ENCODE measurements at places on chromosomes 4 and X. TPM values are rescaled to one million over a fixed set of nuclear protein-coding genes. Genes with fewer than 3 reads are reported as not detected.

GRCh38 chr4:189060104-189060503, 880.6 kb upstream of the FRG1 start:
- DNase-seq, result no peak

TMSB15A gene
- 1.9 TPM for total RNA-seq

- DNase-seq, result no peak
Observed at GRCh38 chr4:31334086-31334910, 614.1 kb downstream of the PCDH7 start.

DNA sequence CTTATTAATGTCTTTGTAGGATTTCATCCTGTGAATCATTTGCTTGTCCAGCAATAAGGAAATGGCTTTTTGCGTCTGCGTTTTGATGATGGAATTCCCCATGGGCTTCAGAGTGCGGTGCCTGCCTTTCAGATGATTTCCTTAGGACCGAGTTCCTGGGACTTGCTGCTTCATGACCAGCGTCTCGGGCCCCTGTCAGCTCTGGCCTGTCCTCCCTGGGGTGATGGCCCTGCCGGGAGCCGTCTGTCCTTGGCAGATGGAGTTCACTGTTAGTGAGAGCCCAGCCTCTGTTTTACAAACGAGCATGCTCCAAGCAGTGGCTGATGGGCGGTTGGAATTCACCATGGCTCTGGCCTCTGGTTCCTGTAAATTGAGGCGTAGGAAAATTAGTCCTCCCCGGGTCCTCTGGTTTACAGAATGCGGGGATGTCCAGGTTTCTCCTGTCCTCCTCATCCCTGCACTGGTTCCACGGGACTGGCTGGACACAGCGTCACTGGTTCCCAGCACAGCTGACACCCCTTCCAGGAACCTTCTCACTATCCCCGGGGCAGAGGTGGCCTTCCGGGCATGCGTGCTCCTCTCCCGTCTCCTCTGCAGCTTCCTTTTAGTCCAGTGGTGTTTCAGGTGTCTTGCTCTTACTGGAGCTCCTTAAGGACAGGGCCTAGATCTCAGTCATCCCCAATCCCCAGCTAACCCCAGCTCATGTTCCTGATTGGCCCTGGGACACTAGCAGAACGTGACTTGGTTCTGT, 34.9 kb downstream of the TBC1D14 start:
- no peak for DNase-seq

DNA sequence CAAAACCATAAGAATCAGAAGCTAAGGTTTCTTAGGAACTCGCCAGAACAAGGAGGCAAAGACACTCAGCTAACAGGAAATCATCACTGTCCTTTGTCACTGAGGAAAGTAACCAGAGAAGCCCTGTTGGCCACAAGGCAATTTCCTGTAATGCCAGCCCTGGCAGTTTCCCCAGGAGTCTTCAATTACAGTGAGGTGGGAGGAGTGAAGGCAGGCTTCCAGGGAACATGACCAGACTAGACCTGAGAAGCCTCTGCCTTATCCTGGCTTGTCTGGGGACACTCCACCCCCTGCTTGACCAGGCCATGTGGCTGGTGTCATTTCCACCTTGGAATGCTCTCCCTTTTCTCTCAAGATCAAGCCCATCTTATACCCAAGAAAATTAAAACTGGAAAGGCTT, 125.3 kb downstream of the COL4A6 start:
- no peak for DNase-seq

DNA sequence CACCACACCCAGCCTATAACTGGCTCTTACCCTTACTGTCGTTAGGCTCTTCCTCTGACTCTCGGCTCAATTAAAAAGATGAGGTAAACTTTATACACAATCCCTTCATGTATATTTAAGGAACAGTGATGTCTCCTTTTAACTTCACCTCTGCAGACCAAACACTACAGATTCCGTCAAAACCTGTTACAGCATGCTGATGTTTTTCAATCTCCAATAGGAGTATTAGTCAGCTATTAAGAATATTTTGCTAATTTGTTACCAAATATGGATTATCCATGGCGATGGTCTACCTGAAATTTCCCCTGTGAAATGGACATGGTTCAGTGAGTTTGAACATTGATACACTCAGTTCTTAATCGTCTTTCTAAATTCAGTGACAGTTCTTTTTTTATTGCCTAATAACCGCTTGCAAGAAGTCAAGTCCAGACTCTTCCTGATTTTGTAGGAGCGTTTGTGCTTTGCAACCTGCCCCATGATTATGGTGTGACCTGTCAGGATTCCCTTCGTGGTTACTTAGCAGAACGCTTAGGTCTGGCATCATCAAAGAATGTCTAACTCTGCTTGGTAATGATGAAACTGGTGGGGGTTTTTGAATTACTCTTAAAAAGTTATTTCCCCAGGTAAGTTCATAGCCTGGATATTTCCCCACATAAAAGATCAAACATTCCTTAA, 72.2 kb upstream of the STOX2 start:
- no peak for DNase-seq

DNA sequence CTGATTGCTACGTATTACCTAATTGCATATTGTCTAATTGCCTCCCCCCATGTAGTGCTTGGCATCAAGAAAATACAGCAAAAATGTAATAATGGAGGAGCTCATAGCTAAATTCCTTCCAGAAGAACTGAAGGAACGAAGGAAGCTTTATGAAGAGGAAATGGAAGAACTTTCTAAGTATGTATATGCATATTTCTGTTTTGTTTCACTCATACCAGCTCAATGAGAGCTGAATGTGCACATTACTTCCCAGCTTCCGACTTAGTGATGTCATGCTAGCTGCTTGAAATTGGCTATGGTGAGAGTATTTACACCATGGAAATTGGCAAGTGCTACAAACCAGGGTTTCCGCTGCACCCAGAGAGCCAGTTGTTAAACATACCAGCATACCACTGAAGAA, 34.7 kb downstream of the LONRF3 start:
- no peak for DNase-seq

DSPP gene
- not detected for total RNA-seq

SSX3 gene
- total RNA-seq, result not detected

DNA sequence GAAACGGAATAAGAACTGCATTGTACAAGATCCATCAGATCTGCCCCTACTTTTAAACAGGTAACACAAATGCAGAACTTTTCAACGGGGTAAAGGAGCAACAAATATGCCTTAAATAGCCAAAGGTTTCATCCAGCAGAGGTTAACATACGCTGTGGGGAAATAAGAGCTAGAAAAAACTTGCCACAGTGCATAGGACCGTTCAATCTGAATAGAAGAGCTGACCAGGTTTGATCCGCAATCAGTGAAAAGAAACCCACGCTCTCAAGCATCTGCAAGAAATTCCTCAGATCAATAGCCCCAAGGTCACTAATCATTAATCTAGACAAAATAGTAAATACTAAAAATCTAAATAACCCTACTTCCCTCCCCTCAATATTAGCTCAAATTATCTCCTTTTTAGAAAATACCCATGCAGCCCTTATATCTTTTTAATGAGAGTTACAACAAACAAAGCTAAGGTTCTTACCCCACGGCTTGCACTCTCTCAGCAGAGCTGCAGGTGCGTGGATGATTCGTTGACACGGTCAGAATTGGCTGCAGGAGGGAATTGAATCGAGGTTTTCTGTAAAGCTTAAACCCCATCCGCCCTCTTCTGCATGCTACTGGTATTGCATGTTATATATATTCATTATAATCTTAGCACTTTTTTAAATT, at the start of gene TLR10:
TSS of gene TLR10 (minus strand) at position 539 of the 657 bp plus-strand sequence. CDS start 7,400 bp downstream, outside the sequence.
- no peak for DNase-seq

TMEM33 gene
- 71.3 TPM for total RNA-seq

DNA sequence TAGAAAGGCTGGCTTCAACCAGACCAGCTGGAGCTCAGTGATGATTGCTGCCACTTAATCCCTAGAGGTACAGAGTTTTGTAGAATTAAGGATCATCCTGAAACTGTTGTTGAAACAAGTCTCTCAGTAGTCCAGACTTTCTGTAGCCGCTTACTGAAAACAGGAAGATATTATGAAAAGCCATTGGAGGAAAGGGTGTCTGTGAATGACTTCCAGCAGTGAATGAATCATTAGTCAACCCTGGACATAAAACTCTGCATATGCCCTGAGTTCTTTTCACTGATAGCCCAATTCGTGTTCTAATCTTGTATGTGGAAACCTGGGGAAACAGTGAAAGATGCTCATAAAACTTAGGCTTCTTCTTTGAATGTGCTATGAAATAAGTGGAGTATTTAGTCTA, 14.8 kb downstream of the HOPX start:
- no peak for DNase-seq

BEX5 gene
- total RNA-seq, result 5.8 TPM

RAB9A gene
- 31.7 TPM for total RNA-seq

DNA sequence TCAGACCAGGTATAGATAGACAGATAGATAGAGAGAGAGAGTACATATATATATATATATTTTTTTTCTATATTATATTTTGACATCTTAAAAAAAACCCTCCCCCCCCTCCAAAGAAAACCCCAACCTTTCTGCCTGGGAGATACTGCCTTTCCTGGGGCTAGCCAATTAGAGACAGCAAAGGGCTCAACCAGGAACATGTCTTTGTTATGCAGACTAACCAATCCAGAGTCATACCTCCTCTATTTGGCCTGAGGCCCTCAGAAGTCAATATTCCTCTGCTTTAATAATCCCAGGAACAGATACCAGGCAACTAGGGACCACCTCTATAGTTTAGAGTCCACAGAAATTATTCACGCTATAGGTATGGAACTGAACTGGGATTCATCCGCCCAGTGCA, 135.6 kb upstream of the MAD2L1 start:
- DNase-seq, result no peak

- DNase-seq, result no peak
Observed at GRCh38 chr4:141020801-141021261, 112.4 kb downstream of the RNF150 start.

DNA sequence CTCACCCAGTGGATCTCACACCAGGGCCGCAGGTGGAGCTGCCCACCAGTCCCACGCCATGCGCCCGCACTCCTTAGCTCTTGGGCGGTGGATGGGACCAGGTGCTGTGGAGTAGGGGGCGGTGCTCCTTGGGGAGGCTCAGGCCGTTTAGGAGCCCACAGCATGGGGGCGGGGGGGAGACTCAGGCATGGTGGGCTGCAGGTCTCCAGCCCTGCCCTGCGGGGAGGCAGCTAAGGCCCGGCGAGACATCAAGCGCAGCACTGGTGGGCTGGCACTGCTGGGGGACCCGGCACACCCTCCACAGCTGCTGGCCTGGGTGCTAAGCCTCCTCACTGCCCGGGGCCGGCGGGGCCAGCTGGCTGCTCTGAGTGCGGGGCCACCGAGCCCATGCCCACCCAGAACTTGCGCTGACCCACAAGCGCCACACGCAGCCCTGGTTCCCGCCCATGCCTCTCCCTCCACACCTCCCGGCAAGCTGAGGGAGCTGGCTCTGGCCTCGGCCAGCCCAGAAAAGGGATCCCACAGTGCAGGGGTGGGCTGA, 312.9 kb upstream of the GIMD1 start:
- no peak for DNase-seq

DNA sequence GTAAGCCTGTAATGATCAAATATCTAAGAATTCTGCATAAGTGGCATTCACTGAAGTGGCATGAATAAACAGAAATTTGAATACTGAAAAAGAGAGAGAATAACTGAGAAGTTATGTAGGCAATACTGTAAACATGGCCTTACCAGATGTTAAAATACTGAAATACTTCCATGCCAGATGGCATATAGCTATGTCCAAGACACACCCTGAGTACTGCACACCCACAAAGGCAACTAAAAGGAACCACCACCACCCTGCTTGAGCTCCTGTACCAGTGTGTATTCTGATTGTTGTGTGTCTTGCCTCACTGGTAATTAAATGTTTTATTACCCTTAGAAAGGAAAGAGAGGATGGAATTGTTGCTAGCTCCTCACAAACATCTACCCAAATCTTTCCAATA, 192.1 kb downstream of the ADAMTS3 start:
- DNase-seq, result no peak

FTHL17 gene
- not detected for total RNA-seq

PKD2 gene
- total RNA-seq, result 37.8 TPM

HTR2C gene
- not detected for total RNA-seq

DNA sequence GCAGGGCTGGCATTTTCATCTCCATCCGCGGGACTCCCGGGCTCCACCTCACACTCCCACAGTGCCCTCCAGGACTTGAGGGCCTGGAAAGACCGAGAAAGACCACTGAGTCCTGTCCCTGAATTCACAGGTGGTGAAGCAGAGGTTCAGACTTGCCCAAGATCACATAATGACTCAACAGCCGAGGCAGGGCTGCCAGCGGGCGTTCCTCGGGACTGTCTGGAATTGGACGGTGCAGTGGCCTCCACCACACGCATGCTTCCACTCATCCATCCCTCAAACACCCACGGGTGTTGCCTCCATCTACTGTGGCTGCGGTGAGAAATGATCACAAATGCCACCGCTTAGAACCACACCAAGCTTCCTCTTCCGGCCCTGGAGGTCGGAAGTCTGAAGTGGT, 6.9 kb upstream of the ADRA2C start:
- no peak for DNase-seq

- no peak for DNase-seq
Observed at GRCh38 chrX:11528623-11529022, 137.1 kb downstream of the ARHGAP6 start.

DNA sequence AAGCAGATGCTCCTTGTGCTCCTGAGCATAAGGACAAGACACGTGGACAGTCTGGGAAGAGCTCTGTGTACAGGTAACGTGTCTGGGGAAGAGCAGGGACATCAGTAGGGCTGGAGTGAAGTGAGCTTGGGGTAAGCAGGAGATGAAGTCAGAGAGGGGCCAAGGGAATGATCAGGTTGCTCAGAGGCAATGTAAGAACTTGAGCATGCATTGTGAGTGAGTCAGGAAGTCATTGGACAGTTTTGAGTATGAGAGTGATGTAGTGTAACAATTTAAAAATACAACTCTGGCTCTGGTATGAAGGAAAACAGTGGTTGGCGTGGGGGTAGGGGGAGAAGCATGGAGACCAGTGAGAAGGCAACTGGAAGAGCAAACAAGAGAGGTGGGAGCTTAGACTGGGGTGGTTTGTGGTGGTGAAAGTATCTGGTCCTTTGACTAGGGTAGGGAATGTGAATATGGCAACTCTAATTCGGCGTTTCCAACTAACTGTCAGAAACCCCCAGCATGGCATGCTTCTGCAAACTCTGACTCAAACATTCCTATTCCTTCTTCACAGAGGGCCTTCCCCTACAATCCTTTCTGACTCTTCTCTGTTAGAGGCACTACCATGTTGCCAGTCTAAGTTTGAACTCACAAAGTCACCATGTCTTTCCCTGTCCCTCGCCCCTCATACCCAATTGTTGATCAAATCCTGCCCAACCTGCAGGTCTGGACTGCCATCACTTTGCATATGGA, 57.2 kb downstream of the STBD1 start:
- no peak for DNase-seq

NPNT gene
- total RNA-seq, result 263 TPM

DNA sequence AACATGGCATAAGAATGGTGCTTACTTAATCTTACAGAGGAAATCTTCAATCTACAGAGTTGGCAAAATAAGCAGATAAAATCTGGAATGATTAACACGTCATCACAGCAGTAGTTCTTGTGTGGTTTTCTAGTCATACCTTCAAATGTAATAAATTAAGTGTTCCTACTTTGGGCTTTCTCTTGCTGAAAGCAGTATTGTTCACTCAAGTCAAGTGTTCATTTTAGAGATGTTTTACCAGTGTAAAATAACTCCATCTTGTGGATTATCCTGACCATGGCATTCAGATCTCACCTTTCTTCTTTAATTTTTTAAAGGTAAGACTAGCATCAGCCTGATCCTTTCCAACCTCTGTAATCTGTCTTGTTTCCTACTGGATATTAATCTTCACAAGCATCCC, 72.9 kb downstream of the ADAMTS3 start:
- DNase-seq, result no peak

Data from upper lobe of right lung (tissue), 1 donor.